Activated naive CD4-positive, alpha-beta T cell (primary cell): ENCODE measurements at places on chromosomes 5 and 9.
A peak's percentile ranks its signal among the peaks of the same experiment; 100 is the strongest.

- no peak for DNase-seq
Measured at GRCh38 chr5:166340039-166340438, 1951.4 kb upstream of the WWC1 start.

DNA sequence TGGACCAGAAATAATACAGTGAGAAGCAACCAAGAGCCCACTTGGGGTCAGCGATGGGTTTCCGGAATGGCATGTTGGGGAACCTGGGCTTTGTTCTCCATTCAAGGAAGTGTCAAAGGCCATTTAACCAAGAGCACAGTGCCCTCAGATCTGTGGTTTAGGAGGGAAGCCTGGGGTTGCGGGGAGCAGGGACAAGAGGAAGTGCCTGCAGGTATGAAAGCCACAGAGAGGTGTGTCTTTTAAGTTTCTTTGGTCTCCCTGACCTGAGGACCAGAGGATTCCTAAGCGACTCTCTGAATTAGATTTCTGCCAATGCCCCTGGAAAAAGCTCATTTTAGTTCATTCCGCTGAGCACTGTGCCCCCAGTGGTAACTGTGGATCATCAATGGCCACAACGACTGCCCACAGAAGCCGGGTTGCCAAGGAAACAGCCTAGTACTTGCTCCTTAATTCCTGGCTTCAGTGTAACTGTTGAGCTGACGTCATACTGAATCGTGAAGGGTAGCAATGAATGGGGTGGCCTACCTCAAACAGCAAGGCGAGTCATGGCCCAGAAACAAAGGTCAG is 107.3 kb upstream of the SPIN1 start:
- DNase-seq = no peak

DNA sequence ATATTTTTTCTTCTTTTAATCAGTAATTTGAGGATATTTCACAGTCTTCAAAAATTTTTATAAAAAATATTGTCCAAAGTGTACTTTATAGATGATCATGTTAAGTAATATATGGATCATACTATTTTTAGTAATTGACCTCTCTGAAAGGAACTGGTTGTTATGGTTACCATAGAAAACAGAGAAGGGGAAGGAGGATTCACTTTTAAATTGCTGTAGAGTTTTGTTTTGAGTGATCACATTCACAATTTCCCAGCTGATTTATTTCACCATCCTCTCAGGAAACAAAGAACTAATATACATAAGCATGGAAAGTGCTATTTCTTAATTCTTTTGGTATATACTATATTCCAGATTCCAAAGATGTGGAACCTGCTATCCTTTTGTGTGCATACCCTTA is 56.5 kb upstream of the NREP start:
- no peak for DNase-seq

- DNase-seq = no peak
Measured at GRCh38 chr9:97518909-97519307, 17.4 kb downstream of the TMOD1 start.

DNA sequence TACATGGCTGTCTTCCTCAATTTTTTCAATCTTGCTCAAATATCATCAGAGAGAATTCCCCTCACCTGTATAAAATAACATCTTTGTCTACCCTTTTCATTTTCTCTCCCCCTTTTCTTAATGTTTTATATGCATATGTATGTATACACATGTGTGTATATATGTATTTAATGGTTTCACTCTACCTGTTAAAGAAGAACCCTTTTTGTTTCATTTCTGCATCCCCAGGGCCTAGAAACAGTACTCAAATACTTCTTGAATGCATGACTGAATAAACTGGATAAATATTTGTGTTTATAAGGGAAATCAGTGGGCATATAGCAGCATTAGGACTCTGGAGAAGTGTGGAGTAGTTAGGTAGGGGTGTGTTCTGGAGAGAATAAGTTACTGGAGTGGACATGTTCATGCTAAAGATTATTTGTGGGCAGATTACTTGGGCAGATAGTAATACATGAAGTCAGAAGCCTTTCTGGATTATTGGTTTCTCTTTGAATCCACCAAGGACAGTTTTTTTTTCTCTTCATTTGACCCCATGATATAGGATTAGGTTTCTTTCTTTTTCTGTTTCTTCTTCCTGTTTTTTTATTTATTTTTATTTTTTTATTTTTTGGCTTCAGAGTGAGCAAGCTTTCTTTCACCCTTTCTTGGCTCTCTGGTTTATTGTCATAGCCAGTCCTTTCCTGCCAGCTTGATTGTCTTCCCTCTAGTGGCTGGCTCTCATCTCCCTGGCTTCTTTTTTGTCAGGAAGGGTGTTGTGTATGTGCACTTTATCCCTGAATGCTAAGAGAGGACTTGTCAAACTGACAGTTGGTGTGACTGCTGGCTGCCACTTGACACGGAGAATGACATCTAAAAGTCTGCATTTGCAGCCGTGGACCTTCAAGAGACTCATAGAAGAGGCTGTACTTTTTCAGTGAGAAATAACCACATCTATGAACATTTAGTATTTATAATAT is 89.3 kb downstream of the ZCCHC7 start:
- no peak for DNase-seq

- no peak for DNase-seq
Measured at GRCh38 chr5:6542421-6543345, 90.2 kb downstream of the NSUN2 start.

DNA sequence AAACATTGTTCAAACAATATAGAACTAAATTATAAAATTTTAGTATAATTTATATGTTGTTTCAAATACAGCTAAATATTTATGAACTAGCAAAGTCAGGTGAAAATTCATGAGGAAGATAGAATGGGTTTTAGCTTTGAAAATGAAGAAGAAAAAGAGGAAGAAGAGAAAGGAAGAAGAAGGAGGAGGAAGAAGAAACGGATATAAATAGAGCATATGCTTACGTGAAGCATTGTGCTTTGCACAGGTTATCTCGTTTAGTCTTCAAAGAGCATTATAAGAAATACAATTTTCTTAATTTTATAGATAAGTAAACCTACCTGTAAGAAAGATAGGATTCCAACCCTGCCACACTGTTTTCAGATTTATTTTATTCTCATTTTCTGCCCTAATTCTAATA is 620.6 kb upstream of the DAB2 start:
- DNase-seq = no peak

DNA sequence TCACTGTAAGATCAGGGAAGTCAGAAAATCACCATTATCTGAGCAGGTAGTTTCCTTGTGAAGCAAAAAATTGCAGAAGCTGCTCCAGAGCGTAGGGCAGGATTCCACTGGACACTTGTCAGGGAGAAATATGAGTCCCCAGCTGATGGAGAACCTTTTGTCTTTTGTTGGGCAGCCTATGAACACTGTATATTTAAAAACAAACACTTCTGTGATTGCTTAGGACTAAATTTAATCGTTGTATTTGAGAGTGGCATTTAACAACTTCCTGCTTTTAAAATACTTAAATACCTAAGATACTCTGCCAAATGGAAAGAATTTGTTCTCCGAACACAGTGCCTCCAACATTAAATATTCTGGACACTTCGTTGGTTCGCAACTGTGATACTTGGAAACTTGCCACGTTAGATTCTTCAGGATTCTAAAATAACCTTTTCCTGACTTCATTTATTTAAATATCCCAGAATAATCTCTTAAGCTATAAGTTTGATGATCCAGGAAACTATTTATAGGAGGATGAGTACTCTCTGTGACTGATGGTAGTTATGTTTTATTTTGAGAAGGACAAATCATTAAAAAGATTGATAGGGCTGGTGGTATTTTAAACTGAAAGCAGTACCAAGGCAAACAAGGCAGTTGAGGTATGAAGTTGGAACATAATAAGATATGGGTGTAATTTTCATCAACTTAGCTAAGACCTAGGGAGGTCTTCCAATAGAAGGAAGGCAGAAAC is 2.7 kb upstream of the HSPA4 start:
- DNase-seq = no peak

DNA sequence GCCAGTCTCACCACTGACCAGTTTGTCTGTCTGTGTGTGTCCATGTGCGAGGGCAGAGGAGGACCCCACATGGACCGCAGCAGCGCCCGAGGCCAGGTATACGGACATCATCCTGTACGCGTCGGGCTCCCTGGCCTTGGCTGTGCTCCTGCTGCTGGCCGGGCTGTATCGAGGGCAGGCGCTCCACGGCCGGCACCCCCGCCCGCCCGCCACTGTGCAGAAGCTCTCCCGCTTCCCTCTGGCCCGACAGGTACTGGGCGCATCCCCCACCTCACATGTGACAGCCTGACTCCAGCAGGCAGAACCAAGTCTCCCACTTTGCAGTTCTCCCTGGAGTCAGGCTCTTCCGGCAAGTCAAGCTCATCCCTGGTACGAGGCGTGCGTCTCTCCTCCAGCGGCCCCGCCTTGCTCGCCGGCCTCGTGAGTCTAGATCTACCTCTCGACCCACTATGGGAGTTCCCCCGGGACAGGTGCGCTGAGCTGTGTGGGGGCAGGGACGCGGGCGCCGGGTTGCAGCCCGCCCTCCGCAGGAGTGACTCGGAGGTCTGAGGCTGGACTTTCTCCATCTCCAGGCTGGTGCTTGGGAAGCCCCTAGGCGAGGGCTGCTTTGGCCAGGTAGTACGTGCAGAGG is 6.5 kb downstream of the FGFR4 start:
- no peak for DNase-seq

DNA sequence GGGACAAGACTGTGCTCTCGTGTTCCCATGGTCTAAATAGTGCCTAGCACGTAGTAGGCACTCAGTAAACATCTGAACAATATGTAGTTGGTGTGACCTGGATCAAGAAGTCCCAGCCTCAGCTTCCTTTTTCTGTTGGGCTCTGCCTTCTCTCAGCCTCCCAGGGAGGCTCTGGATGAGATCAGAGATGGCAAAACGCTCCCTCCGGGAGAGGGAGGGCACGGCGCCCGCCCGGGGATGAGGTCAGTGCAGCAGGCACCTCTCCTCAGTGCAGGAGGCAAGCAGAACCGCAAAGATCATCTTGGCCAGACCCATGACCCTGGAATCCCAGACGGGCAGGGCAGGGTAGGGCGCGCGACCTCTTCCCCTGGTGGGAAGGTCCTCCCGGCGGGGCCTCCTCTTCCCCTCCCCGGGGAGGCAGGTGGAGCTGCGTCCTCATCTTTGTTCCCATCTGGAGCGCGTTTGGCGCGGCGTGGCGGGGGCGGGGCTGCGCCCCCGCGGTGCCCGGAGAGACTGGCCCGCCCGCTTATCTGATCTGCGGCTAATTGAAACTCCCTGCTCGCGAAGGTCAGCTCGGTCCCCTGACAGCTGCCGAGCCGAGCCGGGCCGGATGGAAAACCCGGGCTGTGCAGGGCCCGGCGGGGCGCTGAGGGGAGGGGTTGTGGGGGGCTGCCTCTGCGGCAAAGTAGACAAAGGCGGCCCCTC is 60.9 kb downstream of the CXXC5 start:
- DNase-seq = no peak

DNA sequence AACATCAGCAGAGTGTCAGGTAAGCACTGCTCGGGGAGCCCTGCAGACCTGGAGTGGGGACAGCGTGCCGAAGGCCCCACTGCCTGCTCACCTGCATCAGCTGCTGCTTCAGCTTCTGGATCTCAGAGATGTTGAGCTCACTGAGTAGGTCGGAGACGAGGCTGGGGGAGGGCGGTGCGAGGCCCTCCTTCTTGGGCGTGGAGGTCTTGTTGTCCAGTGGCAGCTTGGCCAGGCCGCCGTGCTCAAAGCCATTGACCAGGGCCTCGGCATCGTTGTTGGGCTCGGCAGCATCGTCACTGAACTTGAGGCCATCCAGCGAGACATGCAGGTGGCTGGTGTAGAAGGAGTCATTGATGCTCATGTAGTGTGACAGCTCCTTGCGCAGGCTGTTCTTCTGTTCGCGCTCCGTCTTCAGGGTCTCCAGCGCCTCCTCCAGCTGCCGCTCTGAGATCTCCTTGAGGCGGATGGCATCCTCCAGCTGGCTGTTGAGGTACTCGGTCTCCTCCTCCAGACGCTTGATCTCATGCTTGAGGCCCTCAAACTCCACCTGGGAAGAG is 44.3 kb downstream of the BICD2 start:
- DNase-seq = no peak

GRCh38 chr5:87423755-87424154 is 11.0 kb upstream of the CCNH start:
- DNase-seq = no peak

- no peak for DNase-seq
Measured at GRCh38 chr5:111407562-111407961, 104.8 kb downstream of the STARD4 start.

- DNase-seq = no peak
Measured at GRCh38 chr5:52328220-52328806, 459.4 kb upstream of the ITGA1 start.

GRCh38 chr5:180723936-180724335 is 15.9 kb downstream of the OR2Y1 start:
- DNase-seq = no peak

DNA sequence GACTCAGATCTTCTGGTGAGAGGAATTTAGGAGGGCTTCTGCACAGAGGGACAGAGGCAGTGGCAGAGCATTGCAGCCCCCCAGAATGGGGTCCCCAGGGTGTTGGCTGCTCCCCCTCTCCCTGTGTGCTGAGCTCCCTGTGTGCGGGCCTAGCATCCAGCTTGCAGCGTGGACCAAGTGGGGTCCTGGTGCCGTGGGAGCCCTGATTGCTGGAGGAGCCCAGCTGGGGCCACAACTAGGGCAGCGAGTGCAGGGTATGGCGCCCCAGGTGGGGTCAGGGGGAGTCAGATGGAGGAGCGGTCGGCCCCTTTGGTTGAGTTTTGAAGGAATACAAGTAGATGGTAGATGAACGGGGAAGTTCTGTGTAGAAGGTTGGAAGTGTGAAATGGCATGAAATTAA is 66.7 kb downstream of the TRIO start:
- no peak for DNase-seq

GRCh38 chr5:40627706-40628105 is 52.0 kb upstream of the PTGER4 start:
- DNase-seq = no peak

- DNase-seq = peak; percentile 51
Measured at GRCh38 chr5:139561655-139562451, 714 bp downstream of the UBE2D2 start.

DNA sequence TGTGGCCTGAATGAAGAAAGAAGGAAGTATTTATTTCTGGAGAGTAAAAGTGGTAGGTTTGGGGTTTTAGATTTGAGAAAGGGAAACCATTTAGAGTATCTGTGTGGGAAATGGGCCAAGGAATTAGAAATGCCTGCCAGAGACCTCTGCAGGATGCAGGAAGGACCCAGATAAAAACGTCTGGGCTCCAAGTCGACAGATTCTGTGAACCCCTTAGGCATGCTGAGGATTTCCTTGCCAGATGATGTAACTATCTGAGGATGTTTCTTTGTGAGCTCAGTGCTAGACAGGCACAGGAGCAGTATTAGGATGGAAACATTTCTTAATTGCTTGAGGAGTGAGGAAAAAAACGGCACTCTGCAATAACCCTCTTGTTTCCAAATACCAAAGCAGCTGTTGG is 251.8 kb upstream of the DMRT1 start:
- no peak for DNase-seq
